Mesenchymal stem cell (in vitro differentiated cells and primary cell): ENCODE measurements at places on chromosomes 7 and 10.

- peak; percentile 90 for DNase-seq
Observed at GRCh38 chr10:60140651-60141632, 234.6 kb upstream of the CCDC6 start.

GRCh38 chr10:131902211-131902610, 1.4 kb downstream of the PPP2R2D start:
- no peak for DNase-seq

DNA sequence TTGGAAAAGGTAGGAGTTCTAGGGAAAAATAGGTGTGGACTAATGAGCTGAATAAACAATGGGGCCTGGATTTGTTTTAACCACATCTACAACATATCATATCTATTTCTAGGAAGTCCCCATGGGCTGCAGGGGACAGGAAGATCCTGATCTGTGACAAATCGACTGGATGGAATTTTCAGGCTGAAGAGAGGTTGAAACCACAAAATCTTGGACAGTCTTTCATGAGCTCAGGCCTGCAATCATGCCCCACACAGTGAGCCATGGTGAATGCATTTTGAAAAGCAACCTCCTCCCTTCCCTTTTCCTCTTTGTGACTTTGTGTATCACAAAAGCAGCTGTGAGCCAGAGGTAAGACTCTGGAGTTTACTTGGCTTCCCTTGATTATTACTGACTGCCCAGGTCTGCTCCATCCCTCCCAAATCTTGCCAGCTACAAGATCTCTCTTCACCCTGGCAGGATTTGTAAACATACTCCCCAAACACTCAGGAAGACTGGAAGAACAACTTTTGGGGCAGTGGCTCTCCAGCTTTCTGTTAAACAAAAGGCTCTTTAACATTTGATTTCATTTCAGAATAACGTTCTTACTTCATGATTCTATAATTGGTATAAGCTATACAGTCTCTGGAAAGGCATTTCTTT, 66.4 kb downstream of the ASAH2B start:
- no peak for DNase-seq

GRCh38 chr7:45176886-45177731, 19.5 kb downstream of the RAMP3 start:
- DNase-seq: no peak

DNA sequence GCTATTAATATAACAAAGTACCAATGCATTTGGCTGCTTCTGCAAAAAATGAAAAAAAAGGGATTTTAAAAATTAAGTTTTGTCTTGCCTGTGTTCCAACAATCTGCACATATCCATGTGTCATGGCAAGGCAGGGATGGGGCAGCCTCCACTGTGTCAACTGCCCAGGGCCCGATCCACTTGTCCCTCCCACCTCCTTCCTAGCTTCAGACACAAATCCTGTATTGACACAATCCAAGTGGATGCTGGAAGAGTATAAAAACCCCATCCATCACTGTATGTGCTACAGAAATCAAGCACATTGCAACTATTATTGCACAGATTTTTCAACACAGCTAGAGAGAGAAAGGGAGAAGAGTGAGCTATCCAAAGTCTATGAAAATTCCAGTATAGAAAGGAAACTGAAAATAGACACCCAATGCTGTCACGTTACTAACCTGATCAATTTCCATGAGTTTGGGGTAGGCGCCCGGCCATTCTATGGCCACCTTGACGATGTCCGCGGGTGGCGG, 106.4 kb downstream of the ELMO1 start:
- no peak for DNase-seq

- DNase-seq: peak; percentile 21
Observed at GRCh38 chr10:60456053-60456452, 66.4 kb upstream of the ANK3 start.

DNA sequence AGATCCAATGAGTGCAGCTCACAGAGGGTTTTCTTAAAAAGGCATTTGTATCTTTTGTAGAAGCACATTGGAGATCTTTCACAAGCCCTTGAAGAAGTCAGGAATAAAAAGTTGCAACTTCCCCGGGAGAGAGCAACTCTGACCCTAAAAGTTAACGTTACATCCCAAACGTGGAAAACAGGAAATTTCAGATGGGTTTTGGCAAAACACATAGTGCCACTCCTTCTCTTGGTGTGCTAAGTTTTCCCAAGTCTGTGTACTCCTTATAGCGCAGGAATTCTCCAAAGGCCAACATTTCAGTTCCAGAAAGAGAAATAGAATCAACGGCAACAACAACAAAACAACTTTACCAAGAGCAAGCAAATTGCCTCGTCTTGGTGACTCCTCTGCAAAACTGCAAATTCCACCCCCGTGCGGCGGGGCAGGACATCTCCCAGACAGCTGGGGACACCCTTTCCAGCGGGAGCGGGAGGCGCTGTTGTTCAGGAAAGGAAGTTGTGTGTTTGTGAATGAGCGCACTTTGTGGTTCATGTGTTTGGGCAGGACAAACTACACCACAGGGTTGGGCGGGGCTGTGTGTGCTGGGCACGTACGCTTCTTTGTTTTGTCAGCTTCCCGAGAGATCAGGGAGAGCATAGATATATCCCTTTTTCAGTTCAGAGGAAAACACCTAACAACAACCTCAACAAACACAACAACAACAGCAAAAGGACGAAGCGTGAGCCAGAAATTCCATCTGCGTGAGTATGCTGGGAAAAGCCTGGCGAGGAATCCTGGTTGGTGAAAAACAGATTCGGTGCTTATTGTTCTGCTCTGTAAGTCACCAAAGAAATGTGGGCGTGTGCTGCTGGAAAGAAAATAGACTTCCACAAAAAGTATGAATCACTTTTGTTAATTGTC, 294.7 kb upstream of the PITRM1 start:
- DNase-seq: peak; percentile 99

DNA sequence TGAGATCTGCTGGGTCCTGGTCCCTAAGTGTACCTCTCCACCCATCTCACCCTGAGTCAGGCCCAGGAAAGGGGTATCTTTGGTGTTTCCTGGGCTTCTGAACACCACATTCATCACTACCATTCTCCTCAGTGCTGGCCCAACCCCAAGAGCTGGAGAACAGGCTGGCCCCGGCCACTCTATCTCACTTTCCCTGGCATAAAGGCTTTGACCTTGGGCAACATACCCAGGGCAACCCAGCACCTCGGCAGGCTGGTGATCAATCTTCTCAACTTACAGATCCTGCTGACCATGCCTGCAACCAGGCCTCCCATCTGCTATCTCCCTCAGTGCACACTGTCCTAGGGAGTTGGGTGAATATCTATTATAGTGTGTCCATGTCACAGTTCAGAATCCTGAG, 2.1 kb downstream of the VSIR start:
- no peak for DNase-seq

DNA sequence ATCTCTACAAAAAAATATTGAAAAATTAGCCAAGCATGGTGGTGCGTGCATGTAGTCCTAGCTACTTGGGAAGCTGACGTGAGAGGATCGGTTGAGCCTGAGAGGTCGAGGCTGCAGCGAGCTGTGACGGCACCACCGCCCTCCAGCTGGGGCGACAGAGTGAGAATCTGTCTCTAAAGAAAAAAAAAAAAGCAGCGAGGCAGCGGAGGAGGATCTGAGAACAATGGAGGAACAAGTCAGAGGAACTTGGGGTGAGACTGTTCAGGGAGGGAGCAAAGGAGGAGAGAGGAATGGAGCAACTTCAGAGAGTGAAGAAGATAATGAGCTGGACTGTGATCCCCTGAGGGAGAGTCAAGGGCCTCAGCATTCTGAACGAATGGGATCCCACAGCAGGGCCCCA, 85.4 kb downstream of the MKX start:
- DNase-seq: no peak

DNA sequence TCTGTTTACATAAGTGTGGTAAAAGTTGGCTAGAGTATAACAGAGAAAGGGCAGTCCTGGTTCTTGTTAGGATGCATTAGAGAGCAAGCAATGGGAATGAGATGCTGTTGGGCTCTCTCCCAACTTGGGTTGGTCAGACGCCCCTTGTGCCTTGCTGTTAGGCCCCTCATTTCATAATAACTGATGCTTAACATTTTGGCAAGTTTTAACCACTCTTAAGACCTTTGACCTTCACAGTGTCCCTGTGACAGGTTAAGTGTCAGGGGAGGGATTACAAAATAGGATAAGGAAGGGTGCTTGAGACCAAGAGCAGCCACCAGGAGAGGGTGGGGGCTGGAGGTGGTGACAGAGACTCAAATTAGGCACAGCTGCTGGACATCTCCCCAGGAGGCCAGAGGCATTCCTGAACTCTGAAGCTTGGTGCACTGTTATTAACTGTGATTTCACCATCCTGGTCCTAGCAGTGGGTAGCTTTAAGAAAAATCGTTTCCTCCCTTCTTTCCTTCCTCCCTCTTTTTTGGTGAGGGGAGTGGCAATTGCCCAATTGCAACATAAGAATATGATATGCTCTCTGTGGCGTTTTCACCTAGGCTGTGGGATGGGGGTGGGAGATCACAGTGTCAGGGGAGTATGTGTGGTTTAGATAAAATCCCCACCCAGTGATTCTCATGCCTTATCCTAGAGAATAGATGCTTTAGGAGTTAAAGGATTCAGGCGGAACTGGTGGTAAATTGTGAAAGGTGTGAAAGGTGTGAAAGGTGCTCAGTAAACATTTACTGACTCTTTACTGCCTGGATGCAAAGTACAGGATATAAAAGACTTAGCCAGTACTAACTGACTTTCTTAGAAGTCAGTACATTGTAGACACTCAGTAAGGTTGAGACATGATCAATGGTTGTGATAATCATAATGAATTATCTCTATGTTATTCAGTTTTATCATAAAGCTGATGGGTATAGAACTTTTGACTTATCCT, 270.5 kb downstream of the BICC1 start:
- DNase-seq: no peak

- peak; percentile 44 for DNase-seq
Observed at GRCh38 chr7:45888185-45888992, at the start of gene IGFBP1. TSS of gene IGFBP1 (plus strand) at chr7:45888488. CDS start at chr7:45888653, 165 bp downstream.

DNA sequence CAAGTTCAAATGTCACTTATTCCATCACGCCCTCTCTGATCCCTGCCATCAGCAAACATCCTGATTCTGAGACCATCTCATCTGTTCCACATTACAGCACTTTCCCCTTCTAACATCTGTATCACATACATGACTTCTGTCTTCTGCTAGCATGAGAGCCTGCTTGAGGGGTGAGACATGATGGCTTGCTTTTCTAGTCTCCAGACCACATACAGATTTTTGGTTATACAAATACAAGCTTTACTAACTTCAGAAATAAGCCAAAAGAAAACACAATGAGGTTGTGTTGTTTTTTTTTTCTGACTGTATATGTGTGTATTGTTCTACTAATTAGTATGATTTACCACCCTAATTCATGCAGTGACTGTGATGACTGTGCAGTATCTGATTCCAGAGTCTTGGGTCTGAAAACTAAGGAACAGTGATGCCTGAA, 34.3 kb downstream of the NAPEPLD start:
- no peak for DNase-seq

DNA sequence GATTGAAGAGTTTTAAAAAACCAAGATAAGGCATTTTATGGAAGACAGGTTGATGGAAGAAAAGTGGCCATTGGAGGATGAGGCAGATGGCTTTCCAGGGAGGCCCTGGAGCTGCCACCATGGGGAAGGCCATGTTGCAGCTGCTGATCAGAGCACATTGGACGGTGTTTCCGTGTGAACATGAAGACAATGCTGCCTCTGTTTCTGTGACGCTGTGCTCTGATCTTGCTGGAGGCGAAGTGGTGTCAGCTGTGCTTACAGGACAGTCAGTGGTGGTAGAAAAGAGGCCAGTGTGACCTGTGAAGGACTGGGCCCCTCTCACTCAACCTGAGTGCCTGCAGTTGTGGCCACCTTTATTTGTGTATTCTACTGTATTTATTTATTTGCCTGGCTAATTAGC, 132.9 kb downstream of the FAM204A start:
- no peak for DNase-seq

- no peak for DNase-seq
Observed at GRCh38 chr7:132446260-132446659, 130.0 kb downstream of the PLXNA4 start.

- DNase-seq: no peak
Observed at GRCh38 chr7:131900785-131901287, 344.4 kb upstream of the PODXL start.

DNA sequence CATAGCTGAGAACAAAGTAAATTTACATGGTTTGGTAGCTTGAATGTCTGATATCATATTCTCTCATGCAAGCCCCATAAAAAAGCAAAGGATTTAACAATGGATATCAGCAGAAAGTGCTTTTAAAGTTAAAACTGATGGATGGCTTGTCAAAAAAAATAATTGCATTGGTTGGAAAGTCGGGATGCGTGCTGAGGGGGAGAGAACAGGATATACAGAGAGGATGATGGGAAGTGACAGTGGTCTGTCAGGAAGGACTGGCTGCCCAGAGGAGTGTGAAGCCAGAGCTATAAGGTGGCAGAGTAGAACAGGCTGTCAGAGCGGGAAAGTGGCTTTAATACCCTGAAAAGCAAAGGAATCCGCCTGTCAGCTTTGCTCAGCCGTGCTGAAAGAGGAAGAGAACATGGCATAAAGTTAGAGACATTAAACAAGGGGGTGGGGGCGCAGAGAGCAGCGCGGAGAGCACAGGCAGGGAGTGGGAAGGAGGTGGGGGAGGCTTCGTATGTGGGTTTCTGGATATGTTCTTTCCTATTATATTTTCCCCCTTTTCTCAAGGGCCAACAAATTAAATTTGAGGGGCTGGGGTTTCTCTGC, 493.0 kb downstream of the LRMDA start:
- DNase-seq: no peak

- DNase-seq: no peak
Observed at GRCh38 chr7:126856691-126857291, 395.9 kb downstream of the GRM8 start.

DNA sequence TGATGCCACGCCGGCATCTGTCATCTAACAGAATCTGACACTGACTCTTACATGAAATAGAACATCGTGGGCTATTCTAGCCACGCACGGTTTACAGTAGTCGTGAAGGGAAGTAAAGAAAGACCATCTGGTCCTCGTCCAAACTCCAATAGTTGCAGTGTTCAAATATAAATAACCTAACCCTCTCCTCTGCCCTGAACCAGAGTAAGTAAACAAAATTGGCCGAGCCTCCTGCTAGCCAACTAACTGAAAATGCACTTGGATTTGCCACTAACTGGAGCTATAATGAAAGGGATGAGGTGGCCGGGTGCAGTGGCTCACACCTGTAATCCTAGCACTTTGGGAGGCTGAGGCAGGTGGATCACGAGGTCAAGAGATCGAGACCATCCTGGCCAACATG, 29.5 kb upstream of the ZC3HAV1L start:
- DNase-seq: peak; percentile 36

DNA sequence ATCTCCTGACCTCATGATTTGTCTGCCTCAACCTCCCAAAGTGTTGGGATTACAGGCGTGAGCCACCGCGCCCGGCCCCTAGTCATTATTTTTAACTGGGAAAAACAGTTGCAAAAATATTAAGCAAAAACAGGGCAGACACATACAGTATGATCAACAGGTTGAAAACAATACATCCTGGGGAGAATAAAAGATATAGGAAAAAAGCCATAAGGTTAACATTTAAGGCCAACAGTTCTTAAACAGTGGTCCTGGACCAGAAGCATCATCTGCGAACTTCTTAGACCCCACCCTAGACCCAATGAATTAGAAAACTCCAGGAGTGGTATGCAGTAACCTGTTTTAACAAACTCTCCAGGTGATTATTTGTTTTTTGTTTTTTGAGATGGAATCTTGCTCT, 6.5 kb downstream of the UBE2H start:
- no peak for DNase-seq
